Suppressor macrophage treated with lipopolysaccharide for 1 hour (primary cell): ENCODE measurements at places on chromosomes 6 and 20.

GRCh38 chr6:165480916-165481315, 171.5 kb upstream of the C6orf118 start:
- no peak for DNase-seq

- DNase-seq: no peak
These were observed 23.6 kb downstream of the COL11A2 start for GRCh38 chr6:33168639-33169038.

- no peak for DNase-seq
These were observed 44.2 kb upstream of the TBX18 start for GRCh38 chr6:84808491-84809061.

DNA sequence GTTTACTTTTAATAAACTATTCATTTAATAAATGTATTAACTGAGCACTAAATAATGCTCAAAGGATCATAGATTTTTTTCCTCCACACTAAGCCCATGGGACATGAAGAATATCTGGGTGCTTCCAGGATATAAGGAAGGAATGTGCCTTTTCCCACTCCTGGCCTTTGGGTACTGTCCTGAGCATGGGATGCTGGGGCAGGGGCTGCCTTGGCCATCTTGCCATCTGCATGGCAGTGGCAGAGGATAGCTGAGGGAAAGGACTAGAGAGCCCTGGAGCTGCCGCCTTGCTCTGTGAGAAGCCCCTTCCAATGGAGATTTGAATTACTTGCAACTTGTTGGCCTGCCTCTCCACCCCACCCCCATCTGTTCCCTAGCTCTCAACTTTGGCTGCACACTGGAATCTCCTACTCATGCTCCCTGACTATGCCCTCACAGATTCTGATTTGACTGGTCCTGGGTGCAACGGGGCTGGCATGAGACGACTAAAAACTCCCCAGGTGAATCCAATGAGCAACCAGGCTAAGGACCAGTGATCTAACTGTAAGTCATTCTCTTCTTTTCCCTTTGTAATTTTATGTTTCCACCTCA, 15.6 kb downstream of the DDRGK1 start:
- no peak for DNase-seq

- DNase-seq: no peak
These were observed 180.7 kb downstream of the HIVEP2 start for GRCh38 chr6:142764311-142764710.

- no peak for DNase-seq
These were observed 18.3 kb downstream of the TRERF1 start for GRCh38 chr6:42433409-42433808.

DNA sequence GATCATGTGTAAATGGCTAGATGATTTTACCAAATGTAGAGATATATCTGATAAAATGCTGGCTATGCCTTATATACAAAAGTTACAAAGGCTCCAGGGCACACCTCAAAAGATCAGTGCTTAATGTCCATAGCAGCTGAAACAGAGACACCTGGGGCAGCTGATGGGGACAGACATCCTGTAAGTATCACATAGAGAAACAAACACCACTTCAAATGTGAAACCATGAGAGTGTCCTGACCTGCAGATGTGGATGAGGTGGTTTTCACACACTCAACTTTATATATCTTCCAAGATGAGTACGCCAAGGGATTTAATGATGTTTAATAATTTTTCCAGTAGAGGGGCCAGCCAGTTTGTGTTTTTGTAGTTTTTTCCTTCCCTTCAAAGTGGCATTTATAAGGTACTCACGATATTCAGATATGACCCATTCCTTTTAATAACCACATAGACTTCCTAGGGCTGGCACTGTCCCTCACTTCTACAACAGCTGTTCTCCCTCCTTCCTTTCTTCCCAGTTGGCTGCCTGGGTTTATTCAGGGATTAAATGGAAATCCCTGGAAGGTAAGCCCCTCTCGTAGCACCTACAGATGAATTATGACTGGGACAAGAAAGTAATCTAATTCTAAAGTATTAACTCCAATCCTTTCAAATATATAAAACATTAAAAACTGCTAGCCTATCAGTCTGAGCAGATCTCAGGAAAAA, 50.3 kb upstream of the MCM9 start:
- DNase-seq: no peak

DNA sequence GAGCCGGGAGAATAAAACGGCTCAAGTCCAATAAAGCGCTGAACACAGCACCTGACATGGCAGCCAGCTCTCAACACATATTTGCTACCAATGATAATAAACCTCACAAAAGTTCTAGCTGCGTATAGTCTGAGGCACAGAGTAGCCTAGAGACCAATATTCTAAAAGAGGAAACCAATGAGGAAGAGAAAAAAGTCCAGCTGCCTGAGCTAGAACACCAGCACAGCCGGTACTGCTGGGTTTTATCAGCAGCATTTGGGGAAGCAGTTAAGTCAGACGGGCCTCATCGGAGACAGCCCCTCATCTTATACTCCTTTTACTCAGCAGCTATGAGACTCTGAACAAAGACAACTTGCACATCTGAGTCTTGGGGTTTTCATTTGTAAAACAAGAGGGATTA, 2.4 kb upstream of the RTF2 start:
- peak; percentile 71 for DNase-seq

DNA sequence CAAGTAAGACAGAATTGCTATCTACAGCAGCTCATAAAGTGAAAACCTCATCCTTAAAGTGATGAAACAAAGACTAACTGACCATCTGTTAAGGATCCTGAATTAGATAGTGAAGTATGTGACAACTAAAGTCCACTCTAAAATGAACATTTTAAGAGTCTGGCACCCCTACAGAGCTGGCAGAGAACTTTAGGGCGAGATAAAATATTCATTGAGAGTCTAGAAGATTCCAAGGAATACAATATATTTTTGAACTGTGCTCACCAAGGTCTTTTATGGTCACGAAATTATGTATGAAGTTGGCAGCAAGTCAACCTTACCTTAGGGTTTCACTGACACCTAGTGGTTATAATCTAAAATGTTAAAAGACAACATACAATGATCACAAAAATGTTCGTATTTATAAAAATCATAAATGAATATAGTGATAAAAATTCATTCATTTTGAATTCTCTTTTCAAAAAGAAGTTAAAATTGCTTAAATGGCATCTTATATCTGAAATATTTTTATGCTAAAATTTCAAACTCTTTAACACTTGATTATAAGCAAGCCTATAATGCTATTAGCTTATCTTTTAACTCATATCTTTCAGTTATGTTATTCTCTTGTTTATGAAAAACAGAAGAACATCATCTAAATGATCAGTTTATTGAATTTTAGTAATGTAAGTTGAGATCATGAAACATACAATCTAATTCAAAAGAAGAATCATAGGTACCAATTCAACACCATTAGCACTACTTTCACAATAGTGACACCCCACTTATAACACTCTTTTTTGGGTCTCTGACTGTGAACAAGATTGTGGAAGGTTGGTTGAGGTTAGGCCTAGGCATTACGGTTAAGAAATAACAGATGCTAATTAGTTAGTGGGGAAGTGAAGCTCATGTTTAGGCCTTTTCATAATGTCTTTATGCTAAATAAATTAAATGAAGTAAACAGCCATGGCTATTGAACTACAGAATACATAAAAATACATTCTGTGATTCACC, 27.5 kb downstream of the RSPH3 start:
- DNase-seq: peak; percentile 67

DNA sequence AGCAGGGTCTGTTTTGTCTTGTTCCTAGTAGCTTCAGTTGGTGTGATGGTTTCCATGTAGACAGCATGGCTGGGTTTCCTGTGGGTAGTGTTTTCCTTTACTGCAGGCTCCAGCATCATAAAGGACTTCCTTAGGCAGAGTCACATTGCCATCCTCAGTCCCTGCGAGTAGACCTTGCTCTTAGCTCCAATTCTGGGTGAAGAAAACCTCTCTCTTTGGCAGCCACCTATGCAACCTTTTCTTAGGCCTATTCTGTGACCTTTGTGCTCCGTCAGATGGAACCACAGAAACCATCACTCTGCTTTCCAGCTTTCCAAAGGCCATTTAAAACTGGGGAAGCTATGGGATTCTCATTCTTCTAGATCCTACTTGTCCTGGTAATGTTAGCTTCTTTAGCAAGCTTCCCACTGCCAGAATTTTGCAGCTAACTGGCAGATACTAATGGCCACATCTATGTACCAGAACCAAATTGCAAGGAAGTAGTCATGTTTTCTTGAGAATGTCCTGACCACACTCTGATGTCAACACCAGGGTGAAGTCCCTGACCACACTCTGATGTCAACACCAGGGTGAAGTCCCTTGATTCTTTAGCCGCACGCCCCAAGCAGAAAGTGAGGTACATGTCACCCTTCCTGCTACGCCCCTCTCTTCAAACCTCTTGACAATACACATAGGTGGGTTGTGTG, 646.6 kb upstream of the HS3ST5 start:
- no peak for DNase-seq

GRCh38 chr20:53162251-53162835, 190.2 kb downstream of the TSHZ2 start:
- DNase-seq: peak; percentile 36

- DNase-seq: peak; percentile 5
These were observed 29.1 kb downstream of the MYH7B start for GRCh38 chr20:34984756-34985261.

DNA sequence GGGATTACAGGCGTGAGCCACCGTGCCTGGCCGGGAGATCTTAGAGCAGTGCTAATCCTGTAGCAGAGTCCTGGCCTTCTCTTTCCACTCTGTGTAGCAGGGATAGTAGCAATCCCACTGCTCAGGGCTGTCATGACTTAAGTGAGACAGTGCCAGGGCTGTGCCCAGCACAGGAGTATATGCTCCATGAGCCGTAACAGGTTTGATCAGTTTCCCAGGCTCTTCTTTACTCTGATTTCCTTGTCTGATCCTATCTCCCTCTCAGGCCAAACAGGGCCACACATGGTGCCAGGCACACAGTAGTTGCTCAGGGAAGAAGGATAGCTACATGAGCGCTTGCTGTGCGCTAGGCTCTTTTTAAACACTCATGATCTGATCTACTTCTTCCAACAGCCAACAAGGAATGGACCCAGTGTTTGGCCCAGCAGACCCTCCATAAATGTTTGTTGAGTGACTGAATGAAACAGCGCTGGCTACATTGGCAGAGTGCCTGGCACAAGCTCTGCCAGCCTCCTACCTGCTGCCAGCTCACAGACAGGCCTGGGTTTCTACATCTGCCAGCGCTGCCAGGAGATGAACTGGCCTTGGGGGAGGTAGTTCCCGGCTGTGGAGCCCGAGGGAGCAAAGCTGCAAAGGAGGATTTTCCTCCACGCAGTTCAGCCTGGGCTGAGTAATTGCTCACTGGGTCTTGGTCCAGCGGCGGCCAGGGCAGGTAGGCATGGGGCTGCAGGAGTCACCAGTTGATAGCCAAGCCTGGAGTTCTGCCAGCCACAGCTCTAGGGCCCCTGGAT, 36.9 kb downstream of the SNAI1 start:
- no peak for DNase-seq

- DNase-seq: peak; percentile 100
These were observed at the start of gene MDC1 for GRCh38 chr6:30717129-30717844. Gene MDC1 (minus strand): TSS chr6:30717281. CDS start chr6:30715175, 2,106 bp downstream.

DNA sequence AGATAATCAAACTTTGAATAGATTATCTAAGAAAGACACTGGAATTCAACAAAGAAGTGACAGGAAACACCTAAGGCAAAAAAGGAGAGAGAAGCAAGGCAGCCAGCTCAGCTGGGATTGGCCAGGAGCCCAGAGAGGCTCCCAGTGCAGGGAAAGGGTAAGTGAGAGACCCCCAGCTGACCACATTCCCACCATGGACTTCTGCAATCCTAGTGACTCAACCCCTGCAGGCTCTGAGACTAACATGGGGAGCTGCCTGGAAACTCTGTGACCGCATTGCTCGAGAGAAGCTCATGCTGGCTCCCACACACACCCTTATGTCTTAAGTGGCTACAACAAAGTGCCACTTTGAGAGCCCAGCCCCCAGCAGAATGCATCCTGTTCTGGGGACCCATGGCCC, 215.1 kb downstream of the PACRG start:
- no peak for DNase-seq

DNA sequence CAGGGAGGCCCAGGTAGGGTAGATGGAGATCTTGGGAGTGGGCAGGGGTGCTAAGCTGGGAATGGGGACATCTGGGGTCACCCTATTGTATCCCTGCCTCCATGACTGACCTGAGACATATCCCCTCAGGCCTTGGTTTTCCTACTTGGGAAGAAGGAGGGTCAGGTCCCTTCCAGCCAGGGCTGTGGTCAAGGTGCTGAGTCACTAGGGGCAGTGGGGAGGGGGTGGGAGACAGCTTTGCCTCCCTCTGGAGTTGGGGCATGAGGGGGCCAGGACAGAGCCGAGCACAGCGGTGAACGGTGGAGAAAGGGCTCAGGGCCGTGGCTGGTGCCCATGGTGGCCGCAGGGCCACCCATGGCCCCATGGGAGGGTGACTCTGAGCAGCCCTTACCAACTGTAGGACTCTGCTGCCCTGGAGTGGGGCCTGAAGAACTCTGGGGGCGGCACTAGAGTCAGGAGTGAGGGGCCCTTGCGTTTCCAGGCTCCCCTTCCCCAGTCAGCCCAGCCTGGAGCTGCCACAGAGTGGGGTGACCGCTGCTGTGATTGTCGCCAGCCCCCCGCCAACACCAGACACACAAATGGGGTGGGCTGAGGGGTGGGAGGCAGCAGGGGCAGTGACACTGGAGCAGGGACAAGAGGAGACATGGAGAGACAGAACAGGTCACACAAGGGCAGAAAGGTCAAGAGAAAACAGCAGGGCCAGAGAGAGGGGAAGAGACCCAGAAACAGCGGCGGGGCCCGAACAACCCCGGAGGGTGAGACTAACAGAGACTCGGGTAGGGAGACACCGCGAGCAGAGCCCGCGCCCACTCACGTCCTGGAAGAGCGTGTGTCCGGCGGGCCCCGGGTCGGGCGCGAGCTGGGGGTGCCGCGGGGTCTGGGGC, 576 bp downstream of the NECAB3 start:
- no peak for DNase-seq

DNA sequence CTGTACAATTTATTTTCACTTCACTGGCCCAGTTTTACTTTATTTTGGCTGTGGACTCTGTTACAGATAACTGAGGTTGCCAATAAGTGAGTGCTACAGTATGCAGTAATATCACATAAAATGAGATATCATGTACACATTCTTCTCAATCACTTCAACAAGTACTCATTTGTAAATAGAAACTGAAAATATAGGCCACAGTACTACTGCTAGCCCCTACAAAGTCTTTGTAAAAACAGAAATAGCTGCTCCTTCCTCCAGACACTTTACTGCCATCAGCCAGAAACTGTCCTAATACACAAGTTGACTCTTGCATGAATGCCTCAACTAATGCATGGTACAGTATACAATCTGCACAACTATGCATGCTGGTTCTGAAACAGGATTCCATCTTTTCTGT, 9.2 kb downstream of the DTNBP1 start:
- DNase-seq: no peak

- DNase-seq: peak; percentile 56
These were observed 453.1 kb upstream of the SLC35B3 start for GRCh38 chr6:8888468-8888867.

DNA sequence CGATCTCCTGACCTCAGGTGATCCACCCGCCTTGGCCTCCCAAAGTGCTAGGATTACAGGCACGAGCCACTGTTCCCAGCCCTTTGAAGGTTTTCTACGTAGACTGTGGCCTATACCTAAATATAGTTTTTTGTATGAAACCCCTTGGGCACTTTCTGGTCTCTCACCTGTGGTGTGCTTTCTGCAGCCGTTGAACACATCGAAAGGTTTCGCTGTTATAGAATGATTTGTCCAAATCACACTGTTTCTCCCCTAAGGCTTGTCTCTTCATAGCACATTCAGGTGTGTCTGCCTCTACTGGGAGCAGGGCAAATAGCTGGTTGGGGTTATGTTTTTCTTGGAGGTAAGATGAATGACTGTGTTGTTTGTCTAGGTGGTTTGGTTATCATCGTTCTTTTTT, 597.9 kb downstream of the RNF144B start:
- DNase-seq: no peak

GRCh38 chr6:147054158-147054557, 150.1 kb upstream of the STXBP5 start:
- DNase-seq: no peak
